Stimulated activated CD4-positive, alpha-beta T cell treated with anti-CD3 and anti-CD28 coated beads, Interleukin-1b, Interleukin-23, amount 100 ng/mL, for 24 hours (primary cell): ENCODE measurements at places on chromosomes 1 and 21.

GRCh38 chr1:114075105-114075504 is 78.6 kb downstream of the SYT6 start:
- no peak for DNase-seq

DNA sequence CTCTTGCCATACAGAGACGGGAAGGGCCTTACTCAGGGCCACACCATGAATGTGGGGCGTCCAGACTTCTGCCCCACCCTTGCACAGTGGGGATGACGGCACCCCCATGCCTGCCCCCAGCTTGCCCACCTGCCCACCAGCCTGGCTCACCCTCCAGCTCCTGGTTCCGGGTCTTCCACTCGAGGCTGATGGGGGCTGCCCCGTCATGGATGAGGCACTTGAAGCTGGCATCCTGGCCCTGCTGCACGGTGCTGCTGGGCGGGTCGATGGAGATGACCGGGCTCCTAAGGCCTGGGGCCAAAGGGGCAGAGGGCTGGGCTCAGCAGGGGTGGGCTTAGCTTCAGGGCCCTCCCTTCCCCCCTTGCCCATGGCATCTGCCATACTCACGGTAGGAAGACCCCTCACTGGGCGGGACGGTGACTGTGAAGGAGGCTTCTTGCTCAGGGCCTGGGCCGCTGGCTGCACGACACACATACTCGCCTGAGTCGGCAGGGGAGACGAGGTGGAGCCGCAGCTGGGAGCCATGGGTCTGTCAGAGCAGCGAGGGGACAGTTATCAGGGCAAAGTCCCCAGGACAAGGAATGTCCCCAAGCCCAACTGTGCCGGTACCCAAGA is 29.9 kb downstream of the LDLRAD2 start:
- DNase-seq, result no peak

- no peak for DNase-seq
Measured at GRCh38 chr1:233444484-233444883, 117.0 kb downstream of the MAP3K21 start.

- no peak for DNase-seq
Measured at GRCh38 chr1:1247341-1247913, 905 bp upstream of the C1QTNF12 start.

DNA sequence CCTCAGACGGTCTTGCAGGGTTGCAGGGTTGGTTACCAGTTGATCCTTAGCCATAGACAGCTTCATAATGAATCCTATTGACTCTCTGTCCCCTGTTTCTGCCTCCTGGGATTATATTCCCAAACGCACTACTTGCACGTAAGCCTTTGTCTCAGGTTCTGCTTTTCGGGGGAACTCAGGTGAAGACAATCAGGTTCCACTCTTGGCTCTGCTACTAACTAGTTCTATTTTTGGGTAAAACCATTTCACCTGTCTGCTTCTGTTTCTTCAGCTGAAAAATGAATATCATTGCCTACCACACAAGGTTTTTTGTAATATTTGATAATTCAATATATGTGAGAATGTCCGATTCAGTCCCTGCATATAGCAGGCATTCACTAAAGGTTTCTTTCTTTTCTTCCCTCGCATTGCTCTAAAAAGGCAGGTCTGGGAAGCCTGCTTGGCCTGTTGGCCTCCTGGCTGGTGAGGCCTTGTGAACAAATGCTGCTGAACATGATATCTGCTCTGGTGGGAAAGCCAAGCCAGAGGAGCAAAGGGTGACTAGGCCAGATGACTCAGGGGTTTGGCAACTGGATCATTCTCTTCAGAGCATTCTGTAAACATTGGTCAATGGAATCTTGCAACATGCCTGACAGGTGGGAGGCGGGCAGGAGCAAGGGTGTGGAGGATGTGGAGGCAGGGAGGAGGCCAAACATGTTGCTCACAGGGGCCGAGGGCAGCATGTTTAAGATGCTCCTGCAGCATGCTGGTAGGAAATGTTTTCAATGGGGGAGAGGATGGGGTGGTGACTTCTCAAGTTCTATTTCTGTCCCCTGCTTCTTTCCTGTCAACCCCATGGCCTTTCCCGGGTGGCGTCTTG is 23.8 kb downstream of the IER5 start:
- DNase-seq, result no peak

GRCh38 chr1:200351425-200351824 is 58.4 kb downstream of the ZNF281 start:
- no peak for DNase-seq

DNA sequence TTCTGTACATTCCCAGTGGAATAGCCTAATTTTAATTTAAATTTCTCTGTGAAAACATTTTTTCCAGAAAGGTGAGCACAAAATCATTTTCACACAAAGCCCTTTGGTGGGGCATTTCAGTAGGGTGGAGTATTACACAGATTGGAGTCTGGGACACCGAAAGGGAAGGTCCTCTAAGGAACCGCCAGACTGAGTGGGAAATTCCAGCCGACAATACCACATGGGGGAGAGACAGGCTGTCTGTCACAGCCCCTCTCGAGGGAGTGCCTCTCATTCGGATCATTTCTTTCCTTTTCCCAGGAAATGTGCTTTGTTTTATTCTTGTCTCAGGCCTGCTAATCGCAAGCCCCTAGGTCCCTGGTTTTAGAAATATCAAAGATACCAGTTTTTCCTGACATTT is 150.6 kb upstream of the HOOK1 start:
- no peak for DNase-seq

GRCh38 chr21:36722370-36723368 is 23.8 kb downstream of the SIM2 start:
- no peak for DNase-seq

DNA sequence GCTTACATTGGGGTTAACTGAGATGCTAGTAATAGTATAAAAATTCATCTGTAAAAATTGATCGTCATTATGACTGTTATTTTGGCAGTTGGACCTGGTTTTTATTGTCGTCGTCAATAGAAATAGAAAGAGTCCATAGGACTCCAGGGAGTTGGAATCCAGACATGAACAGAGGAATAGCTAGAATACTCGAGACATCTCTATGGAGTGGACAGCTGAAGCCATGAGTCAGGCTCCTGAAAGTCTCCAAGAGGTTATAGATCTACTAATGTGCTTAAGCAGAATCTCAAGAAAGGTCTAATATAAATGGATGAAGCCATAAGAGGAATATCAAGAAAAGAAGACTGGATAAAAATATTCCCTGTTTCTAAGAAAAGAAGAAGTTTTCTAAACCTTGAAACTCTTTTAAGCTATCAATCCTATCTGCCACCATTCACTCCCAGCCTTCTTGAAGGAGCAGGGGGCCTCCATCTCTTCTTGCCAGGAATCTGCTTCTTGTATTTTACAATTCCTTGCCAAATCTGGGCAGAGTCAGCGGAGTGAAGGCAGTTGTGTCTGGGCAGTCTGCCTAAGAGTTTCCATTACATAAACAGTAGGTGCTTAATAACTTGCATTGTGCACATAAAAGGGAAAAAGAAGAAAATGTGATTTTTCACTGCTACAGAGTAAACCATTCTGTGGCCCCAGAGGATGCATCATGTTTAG is 163.3 kb downstream of the ST6GALNAC5 start:
- no peak for DNase-seq

- no peak for DNase-seq
Measured at GRCh38 chr1:41766546-41766945, 152.2 kb downstream of the HIVEP3 start.

DNA sequence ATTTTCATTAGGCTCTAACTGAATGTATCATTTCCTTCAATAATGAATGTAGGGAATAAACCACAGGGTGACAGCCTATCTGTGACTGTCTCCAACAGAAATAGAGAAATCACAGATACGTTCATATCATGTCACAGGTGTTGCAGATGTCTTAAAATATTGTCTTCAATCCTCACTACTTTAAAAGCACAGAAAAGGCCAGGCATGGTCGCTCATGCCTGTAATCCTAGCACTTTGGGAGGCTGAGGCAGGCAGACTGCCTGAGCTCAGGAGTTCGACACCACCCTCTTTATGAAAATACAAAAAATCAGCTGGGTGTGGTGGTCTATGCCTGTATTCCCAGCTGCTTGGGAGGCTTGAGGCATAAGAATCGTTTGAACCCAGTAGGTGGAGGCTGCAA is 8.2 kb downstream of the CREG1 start:
- no peak for DNase-seq

DNA sequence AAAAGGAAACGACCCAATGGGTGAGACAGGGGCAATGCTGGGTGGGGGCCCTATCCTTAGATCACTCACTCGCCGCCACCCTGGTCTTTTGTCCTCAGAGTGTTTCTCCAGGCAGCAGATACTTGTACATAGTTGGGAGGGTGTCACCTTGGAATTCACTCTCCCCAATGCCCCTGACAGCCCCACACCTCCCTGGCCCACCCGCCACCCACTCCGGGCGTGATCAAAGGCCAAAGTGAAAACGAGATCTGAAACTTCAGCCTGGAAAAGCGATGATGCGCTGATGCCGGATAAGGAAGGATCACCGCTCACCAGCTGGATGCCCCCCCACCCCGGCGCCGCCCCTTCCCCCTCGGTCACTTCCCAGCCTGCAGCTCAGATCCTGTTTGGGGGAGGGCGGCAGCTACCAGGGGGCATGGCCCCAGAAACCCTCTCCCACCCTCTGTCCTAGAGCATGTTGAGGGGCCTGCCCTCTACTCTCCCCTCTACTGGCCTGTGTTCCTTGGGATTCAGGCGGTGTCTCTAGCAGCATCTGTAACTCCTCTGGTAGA is 33.6 kb upstream of the CASZ1 start:
- no peak for DNase-seq
